Activated CD4-positive, alpha-beta T cell treated with anti-CD3 and anti-CD28 coated beads for 24 hours (primary cell): ENCODE measurements at places on chromosomes 11 and 22.
A peak's percentile ranks its signal among the peaks of the same experiment; 100 is the strongest.

- DNase-seq, result no peak
Measured at GRCh38 chr11:118058311-118059245, 18.3 kb upstream of the TMPRSS4 start.

- DNase-seq, result no peak
Measured at GRCh38 chr11:97754976-97755375, 1265.8 kb upstream of the CNTN5 start.

- no peak for DNase-seq
Measured at GRCh38 chr11:60821827-60822599, 19.9 kb upstream of the CCDC86 start.

GRCh38 chr22:20436307-20436767 lies 1.3 kb downstream of the SCARF2 start:
- DNase-seq, result no peak

- no peak for DNase-seq
Measured at GRCh38 chr11:100512475-100512874, 174.6 kb upstream of the ARHGAP42 start.

DNA sequence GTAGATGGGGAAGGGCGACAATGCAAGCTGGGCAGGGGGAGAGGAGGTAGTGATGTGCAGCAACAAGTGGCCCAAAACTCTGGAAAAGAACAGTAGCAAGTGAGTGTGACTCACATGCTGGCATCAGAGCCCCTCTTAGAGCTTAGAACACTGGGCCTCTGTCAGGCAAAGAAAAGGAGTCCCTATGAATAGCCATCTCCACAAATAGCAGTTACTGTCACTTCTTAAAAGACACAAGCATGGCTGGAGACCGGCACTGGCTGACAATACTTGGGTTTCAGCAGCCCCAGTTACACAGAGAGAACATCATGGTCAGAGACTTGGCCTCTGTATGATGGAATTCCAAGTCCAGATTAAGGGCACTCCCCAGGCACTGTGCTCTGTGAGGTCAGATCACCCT lies 58.2 kb downstream of the PRCP start:
- DNase-seq, result no peak

- DNase-seq, result no peak
Measured at GRCh38 chr11:99630629-99631028, 609.9 kb downstream of the CNTN5 start.

DNA sequence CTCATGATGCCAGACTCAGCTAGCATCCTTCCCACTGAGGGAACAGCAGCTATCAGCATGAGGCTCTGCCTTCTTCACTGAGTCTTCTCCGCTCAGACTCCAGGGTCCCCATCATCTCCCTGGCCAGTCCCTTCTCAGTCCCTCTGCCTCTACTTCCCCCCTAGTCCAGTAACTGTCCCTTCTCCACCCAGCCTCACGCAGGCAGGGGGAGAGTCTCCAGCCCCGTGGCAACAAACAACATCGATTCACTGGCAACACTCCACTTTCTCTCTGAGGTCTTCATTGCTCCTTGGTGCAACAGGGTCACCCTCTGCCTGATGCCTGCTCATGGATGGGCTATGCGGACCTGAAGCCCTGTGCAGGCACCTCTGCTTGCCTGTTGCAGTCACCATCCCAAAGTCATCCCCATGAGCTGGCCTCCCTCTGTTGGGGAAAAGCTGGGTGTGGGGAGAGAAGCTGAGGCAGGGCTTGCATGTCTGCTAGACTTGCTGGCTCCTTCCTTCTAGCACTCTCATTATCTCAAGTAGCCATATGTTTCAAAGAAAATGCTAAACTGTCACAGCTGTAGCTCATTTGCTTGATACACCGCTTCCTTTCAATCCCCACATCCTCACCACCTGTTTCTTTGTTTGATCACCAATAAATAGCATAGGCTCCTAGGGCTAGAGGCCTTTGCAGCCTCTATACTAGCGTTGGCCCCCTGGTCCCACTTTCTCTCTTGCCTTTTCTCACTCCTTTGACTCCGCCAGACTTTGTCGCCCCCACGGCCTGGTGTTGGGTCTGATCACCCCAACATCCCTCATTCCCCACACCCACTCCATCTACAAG lies 4.3 kb upstream of the BCR start:
- DNase-seq, result no peak

DNA sequence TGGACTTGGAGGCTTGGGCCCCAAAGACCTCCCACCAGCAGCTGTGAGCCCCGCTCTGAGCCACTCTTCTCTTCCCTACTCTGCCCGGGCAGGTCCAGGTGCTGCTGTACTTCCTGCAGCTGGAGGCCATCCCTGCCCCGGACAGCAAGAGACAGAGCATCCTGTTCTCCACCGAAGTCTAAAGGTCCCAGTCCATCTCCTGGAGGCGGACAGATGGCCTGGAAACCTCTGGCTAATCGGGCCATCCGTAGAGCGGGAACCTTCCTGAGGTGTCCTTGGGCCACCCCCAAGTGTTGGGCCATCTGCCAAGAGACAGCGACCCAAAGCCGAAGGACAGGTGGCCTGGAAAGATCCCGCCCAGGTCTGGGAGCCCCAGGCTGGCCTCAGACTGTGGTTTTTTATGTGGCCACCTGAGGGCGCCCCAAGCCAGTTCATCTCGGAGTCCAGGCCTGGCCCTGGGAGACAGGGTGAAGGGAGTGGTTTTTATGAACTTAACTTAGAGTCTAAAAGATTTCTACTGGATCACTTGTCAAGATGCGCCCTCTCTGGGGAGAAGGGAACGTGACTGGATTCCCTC lies 135.1 kb downstream of the BCR start:
- DNase-seq, result peak; percentile 40

DNA sequence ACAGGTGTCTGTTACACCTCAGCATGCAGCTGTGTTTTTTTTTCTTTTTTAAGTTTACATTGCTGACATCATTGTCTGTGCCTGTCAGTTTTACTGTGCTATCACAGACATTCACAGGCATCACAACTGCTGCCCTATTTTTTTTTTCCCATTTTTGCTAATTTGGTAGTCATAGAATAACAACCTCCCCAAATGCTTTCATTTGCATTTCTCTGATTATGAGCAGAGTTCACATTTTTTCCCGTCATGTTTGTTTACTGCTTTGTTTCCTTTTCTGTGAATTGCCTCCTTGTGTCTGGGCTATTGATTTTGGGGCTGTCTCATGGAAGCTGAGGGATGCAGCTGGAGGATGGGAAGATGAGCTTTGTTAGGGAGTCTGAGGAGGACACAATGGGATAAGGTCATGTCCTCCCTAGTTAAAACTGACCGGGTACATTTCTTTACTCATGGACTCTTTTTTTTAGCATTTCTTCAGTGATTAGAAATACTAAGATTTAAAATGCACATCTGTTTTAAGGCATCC lies 155.1 kb downstream of the LDLRAD3 start:
- DNase-seq, result no peak

- no peak for DNase-seq
Measured at GRCh38 chr22:47044722-47045535, 282.5 kb downstream of the TBC1D22A start.

DNA sequence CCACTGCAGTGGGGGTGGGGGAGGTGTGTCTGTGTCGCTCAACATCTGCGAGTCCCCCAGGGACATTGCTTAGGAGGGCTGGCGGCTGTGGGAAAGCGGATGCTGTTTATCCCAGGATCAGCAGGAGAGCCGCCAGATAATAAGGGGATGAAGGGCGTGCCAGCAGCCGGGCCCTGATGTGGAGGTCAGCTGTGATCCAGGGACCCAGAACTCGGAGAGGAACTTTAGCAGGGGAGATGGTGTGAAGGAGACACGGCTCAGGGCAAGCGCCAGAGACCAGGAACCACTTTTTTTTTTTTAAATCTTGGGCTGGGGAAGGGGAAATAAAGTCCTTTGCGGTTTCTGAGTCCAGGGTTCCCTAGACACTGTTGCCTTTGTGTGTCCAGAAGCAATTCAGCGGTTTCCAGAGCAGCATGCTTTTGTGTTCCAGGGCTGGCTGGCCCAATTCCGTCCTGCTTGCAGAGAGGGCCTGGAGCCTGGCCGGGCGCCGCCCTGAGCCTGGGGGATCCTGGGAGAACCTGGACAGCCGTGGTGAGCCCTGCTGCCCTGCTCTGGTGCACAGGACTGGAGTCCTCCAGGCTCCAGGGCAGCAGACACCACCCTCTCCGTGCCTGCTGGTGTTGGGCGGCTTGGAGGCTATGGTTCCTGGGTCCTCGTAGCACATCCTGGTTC lies at the start of gene GRAMD4:
Gene GRAMD4 (plus strand): TSS at position 557 of the 672 bp plus-strand sequence. CDS start 6,414 bp downstream, outside the sequence.
- no peak for DNase-seq
